Pericardium fibroblast (primary cell): ENCODE measurements at places on chromosomes 6 and 20. TPM values are rescaled to one million over a fixed set of nuclear protein-coding genes. Genes with fewer than 3 reads are reported as not detected.

The CPXM1 gene
- total RNA-seq, result 13.2 and 49.5 TPM in 2 replicates

The TFAP2D gene
- not detected in 2 replicates for total RNA-seq

The WFDC10B gene
- not detected in 2 replicates for total RNA-seq

The SLC16A10 gene
- total RNA-seq, result not detected in 2 replicates

The IMPG1 gene
- not detected in 2 replicates for total RNA-seq

The AGPAT1 gene
- 65.4 and 84.0 TPM in 2 replicates for total RNA-seq
